D341Med (cell line): ENCODE measurements at places on chromosomes 11 and 22.

DNA sequence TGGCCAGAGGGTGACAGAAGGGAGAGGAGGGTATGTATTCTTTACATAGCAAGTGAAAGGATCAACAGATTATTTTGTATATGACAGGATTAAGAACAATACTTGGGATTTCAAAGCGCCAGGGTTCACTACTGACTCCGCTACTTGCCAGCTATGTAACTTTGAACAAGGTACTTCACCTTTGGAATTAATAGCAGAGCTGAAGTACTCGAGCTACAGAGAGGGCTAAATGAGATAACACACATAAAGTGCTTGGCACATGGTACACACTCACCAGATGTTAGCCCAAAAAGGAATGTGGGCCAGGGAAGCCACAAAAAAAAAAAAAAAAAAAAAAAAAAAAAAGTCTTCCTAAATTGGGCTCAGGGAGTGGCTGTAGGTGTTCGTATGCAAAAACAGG is 408.4 kb downstream of the BUD13 start:
- no peak for DNase-seq

GRCh38 chr11:96049426-96049825 is 125.5 kb upstream of the MTMR2 start:
- no peak for DNase-seq

DNA sequence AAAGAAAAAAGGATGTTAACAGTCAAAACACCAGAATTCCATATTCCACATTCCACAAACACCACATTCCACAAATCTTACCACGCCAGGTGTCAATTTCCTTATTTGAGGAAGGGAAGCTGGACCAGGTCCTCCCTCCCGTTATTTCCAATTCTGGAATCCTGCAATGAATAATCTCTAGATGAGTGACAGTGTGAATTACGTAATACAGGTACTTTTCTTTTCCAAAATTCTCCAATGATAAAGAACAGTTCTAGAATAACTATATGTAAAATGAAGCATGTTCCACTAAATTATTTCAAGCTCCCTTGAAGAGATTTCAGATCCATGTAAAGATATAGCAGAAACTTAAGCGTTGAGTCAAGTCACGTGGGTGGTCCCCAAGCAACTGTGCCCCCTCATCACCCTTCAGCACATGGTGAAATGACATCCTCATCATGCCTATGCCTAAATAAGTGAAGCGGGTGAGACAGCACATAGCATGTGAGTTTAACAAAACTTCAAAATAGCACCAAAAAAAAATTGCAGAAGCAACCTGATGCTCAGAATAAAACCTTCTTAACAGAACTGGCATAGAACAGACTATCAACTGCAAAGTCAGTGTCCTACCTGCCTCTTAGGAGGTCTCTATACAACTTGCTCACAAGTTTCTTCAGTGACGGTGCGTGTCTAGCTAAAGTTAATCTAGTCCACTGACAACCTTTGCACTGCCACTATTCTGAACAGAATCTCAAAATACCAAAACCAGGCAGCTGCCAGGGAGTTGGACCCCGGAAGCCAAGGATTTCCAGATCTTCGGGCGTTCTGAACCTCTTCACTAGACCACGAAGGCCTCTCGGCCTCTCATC is 876 bp downstream of the NFRKB start:
- DNase-seq = no peak

DNA sequence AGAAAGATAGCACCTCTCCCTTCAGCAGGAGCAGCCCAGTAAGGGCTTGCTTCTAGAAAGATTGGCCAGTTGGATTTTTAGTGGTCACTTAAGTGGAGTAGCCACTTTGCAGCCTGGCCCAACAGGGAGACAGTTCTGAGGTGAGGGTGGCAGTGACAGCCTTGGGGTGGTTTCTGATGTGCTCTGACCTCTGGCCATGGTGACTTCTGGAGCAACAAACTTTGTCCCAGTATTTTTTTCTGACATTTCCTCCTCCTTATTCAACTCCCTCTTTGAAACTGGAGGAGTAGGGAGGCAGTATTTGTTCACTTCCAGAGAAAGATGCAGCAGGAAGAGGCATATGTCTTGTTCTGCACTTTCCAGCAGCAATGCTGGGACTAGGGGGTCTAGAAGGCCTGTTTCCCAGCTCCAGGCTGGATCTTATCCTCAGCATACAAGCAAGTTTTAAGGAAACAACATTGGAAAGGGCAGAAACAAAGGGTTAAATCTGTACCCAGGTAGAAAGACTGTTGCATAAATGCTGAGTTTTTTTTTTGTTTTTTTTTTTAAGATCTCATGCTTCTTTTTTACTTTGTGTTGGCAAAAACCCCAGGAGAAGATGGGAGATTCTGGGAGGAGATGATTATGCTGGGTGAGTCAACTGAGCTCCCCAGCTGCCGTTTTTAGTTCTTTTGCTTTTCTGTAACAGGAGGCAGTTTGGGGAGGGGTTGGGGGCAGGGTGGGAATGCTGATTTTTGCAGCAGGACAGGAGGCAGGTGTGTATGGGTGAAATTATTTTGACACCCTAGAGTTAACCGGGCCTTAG is 37.2 kb downstream of the RCOR2 start:
- DNase-seq = no peak

- DNase-seq = no peak
Observed at GRCh38 chr11:16015741-16016467, 340.4 kb downstream of the SOX6 start.

DNA sequence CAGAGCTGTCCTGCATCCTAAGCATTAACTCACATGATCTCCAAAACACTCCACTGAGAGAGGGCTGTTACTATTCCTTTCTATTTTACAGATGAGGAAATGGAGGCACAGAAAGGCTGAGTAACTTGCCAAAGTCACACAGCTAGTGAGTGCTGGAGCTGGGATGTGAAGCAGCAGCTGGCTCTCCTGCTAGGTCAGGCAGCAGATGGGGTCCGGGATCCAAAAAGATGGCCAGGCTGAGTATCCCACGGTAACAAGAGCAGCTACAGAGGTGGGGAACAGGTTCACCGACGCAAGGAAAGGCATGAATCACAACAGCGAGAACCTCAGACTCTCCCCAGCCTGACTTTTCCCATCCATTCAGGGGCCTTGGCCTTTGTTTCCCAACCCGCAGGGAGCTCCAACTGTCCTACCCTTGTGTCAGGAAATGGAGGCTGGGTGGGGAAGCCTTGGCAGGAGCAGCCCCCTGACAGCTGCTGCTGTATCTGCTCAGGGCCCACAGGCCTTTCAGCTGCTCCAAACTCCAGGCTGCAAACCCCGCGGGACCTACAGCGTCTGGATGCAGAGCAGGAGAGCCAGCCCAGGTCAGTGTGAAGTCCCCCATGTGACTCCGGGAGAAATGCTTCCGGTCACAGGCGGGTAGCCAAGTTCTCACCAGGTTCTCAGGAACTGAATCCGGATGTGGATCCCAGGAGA is 29.5 kb downstream of the DKK3 start:
- DNase-seq = no peak

DNA sequence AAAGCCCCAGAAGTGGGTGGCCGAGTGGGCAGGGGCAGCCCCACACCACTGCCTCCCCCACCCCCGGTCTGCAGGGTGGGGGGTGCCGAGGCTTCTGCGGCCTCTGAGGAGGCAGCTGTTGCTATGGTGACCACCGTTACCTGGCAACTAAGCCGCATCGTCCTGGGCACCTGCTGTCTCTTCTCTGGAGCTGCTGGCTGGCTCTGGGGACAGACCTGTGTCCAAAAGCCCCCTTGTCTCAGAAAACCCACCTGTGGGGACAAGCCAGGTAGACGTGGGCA is 79.9 kb upstream of the PRR5 start:
- peak; percentile 73 for DNase-seq

DNA sequence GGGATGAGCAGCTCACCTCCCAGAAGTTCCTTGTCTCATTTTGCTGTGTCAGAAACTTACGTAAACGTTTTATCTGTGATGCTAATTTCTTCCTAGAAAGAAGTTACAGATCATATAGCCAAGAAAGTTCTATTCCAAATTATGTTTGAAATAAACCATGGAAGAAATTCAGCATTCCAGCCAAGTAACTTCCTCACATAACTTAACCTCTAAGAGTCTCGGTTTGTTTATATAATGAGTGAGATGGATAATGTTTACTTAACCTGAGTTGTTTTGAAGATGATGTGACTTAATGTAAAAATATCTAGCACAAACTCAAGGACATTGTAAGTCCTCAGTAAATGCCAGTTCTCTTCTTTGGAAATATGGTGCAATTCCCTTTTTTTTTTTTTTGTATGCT is 8.9 kb upstream of the MUC15 start:
- DNase-seq = no peak
